BJ (cell line): ENCODE measurements at places on chromosomes 12 and 14.

DNA sequence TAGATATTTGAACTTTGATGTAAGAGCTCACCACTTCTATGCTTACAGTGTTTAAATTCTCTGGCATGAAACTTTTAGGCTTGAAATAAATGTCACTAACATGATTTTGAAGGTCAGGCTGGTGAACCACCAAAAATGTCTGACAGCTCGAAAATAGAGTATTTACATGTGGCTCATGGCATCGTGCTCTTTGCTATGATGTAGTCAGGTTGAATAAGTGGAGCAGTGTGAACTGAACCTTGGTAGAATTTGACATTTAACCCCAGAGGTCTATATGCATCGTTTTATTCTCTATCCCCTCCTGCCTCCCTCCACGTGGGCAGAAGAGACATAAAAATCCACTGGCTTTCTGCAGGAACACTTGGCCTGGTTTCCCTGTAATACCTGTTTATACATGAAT is 369.7 kb upstream of the ATP2B1 start:
- no peak for DNase-seq

- DNase-seq: no peak
Measured at GRCh38 chr14:37594971-37595808, at the start of the genes FOXA1 and TTC6. Gene FOXA1 (minus strand): TSS chr14:37595249. CDS start chr14:37594972, 277 bp downstream. Gene TTC6 (plus strand): TSS chr14:37595629. CDS start chr14:37622065, 26,436 bp downstream.

DNA sequence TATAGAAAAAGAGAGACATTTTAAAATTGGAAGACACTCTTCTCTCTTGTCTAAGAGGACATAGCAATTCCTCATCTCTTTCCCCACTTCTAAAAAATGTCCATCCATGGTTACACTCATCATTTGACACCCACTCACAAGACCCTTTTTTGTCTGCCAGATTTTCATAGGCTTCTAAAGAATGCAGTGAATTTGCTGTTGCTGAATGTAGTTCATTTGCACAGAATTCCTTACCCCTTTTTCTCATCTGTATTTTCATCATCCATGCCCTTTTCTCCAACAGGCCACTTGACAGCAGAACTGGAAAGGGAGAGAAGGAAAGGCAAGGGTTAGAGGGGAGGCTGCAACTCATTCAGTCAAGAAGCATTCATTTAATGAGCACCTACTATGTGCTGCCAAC is 128.0 kb downstream of the NUAK1 start:
- peak; percentile 39 for DNase-seq

- DNase-seq: no peak
Measured at GRCh38 chr12:117732761-117733548, 235.8 kb downstream of the KSR2 start.
